ENCODE measurements at places on chromosomes 7 and 10.

- DNase-seq, result no peak
Measured at GRCh38 chr7:12705878-12706277, 18.4 kb downstream of the ARL4A start.

GRCh38 chr10:91391920-91392319 lies 18.2 kb upstream of the HECTD2 start:
- DNase-seq, result no peak

GRCh38 chr10:70845816-70846215 lies 30.1 kb downstream of the SGPL1 start:
- DNase-seq, result no peak

DNA sequence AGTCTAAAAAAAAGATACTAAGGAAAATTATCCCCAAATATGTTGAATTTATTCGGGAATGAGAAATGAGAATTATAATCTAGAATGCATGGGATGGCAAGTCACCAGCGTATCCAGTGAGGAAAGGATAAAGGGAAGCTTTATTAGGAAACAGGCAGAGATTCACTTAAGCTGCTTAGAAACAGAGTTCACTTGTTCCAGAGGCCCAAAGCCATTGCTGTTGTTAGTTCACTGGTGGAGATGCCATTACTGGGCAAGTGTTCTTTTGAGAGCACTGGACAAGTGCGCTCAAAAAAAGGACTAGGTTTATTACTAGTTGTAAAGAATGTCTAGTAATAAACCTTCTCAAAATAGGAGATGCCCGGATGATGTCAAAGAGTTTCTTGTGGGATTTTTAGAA lies 51.2 kb downstream of the MICU1 start:
- DNase-seq, result no peak

DNA sequence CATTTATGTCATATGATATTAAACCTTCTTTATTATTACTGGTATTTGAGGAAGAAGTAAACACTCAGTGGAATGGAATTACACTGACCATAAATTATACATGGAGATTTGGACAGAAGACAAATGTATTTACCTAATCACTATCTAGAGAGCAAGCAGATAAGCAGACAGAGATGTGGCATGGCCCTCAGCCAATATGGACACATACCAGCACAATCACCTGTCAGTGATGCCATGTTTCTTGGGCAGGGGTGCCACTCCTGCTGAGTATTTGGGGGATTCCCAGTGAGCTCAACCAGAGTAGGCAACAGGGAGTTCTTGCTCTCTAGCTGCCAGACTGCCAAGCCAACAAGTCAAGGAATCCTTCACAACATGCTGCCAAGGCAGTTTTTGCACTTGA lies 866.3 kb upstream of the LRRN3 start:
- no peak for DNase-seq

DNA sequence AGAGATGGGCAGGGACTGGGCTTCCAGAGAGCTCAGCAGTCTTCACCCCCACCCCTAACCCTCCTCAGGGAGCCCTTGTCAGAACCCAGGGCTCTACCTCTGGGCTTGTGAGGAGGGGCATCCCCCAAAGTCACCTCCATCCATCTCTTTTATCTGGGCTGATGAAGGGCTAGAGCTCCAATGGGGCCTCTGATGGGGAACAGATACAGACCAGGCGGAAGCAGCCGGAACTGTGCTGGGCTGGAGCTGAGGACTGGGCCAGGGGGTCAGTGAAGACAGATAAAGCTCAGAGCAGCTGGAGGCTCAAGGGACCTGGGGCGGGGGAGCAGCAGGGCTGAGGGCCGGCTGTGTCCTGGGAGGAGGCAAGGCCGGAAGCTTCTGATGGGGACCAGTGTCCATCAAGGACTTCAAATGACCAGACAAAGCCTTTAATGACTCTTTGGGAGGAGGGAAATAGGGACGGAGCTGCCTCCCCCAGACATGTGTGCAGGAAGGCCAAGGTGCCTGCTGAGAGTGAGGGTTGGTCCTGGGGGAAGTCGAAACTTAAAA lies 10.2 kb downstream of the KAZALD1 start:
- no peak for DNase-seq

GRCh38 chr7:47498229-47499056 lies 83.5 kb downstream of the TNS3 start:
- no peak for DNase-seq

- DNase-seq, result no peak
Measured at GRCh38 chr10:110786172-110786571, 85.6 kb upstream of the PDCD4 start.

DNA sequence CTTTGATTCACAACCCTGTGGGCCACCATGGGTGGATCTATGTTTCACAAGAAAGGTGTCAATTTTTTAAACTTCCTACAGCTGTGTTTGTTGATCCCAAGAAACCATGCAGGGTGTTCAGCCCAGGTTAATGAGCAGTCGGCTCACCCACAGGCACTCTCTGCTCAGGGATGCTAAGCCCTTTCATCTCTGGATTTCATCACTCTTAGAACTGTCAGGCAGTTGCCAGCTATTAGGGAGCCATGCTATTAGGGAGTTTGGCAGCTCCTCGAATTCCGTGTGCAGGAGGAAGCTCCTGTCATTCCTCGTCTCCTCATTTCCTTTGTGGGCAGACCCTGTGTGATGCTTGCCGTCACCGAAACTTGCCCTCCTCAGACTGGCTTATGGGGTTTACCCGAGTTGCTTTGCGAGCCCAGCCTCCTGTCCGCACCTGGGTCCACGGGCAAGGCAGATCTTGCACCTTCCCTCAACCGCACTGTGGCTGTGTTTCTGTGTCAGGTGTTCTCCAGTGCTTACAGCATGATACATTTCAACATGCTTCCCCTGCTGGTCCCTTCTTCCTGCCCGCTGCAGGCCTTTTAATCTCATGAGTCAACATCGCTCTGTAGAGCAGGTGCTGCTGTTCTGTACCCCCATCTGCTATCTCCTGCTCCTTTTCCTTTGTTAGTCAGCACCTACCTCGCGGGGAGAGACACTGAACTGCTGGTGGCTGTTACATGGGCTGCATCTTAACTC lies 509.8 kb downstream of the SUGCT start:
- DNase-seq, result no peak

DNA sequence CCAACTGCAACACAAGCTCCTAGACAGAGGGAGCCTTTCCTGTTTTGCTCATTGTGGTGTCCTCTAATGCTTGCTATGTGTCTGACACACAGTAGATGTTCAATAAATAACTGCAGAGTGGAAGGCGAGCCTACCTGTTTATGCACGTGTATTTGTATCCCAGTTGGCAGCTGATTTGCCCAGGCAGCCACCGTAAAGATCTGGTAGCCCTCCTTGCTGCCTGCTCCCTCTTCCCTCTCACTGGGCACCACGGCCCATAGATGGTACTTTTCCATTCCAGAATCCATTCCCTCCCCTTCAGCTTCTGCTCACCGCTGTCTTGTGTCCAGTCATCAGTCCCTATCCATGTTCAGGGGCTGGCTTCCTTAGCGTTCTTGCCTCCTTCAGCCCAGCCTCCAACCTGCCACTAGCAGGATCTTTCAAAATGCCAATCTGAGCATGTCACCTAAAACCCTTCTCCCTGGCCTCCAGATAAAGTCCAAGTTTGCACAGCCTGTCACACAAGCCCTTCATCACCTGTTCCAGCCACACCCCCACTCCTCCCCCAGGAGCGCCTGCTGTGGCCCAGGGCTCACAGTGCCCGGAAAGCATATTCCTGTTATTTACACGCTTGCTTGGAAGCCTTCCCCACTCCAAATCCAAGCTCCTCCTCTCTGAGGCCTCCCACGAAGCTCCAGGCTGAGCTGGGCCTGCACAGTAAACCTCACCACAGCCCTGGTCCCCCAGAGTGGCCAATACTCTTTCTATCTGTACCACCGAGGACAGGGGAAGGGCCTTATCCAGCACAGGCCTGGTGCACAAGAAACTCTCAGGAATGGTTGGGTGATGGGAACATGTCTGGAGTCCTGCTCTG lies 21.0 kb downstream of the ZCCHC24 start:
- DNase-seq, result no peak

- no peak for DNase-seq
Measured at GRCh38 chr7:13904689-13905088, 84.8 kb downstream of the ETV1 start.

GRCh38 chr7:100745184-100745583 lies 11.8 kb downstream of the ZAN start:
- DNase-seq, result peak; percentile 22

DNA sequence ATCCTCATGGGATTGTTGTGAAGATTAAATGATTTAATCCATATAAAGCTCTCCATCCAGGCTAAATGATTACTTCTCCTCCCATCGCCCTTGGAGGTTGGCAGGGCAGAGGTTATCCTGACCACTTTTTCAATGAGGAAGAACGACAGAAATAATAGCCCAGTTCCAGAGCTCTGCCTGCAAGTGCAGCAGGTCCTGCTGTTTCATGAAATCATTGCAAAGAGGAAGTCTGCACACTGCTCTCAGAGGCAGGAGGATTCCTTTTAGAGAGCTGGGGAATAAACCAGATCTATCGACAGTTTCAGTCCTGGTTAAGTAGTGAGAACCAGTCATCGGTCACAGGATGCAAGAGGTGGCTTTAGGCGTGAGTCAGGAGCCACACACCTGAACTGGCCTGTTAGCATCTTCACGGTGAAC lies 25.0 kb upstream of the CDH23 start:
- no peak for DNase-seq

DNA sequence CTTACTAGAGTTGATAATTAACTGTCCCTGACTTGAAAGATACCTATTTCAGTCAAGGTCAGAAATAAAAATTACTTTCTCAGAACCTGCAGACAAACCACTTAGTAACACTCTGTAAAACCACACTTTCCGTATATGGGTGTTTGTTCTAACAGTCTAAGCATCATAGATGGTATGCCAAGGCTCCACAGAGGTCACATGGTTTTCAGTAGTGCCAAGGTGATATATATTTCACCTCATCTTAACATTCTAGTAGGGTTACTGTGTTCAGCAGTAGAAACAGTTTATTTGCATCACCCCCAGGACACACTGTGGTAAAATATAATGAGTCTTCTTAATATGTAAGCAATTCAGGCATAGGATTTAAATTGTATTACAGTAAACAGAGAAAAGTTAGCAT lies 61.5 kb downstream of the KCND2 start:
- DNase-seq, result no peak

GRCh38 chr7:83866582-83866981 lies 217.6 kb upstream of the SEMA3E start:
- no peak for DNase-seq

- no peak for DNase-seq
Measured at GRCh38 chr10:99341860-99342490, 12.8 kb downstream of the CNNM1 start.
